ENCODE measurements at places on chromosomes 2 and 18. TPM values are rescaled to one million over a fixed set of nuclear protein-coding genes. Genes with fewer than 3 reads are reported as not detected.

Gene PJVK
- 5.2 TPM for total RNA-seq

Gene HSPE1
- total RNA-seq, result 170 TPM

DNA sequence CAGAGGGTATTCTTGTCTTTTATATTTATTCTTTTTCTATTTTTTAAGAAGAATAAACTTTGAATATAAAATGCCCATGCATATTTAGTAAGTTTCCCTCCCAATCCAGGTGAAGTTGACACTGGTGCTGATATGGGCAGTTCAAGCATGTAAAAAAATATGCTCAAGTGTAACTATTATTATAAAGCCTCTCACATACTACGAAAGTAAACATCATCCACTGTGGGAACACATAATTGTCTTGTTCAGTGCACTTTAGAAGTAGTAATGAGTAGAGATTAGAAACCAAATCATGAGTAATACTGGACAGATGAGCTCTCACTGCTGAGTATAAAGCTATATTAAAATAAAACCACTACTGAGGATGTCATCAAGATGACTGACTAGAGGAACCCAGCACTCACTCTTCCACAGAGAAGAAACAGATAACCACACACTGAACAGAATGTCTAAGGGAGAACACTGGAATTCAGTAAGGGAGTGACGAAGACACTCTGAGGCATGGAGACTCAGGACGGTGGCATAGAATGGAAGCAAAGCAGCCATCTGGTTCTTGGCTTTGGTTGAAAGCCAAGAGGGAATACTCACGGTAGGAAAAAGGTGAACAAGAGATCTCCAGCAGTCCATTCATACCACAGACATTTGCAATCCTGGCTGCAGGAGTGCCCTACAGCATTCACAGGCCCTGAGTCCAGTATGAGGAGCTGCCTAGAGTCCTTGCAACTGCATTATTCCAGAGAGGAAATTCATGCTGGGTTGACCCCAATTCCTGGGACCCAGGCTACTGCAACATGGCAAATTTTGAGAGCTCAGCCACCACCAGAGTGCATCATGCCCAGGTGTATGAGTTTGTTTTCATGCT lies 9.5 kb upstream of the FAM110C start:
- no peak for DNase-seq

DNA sequence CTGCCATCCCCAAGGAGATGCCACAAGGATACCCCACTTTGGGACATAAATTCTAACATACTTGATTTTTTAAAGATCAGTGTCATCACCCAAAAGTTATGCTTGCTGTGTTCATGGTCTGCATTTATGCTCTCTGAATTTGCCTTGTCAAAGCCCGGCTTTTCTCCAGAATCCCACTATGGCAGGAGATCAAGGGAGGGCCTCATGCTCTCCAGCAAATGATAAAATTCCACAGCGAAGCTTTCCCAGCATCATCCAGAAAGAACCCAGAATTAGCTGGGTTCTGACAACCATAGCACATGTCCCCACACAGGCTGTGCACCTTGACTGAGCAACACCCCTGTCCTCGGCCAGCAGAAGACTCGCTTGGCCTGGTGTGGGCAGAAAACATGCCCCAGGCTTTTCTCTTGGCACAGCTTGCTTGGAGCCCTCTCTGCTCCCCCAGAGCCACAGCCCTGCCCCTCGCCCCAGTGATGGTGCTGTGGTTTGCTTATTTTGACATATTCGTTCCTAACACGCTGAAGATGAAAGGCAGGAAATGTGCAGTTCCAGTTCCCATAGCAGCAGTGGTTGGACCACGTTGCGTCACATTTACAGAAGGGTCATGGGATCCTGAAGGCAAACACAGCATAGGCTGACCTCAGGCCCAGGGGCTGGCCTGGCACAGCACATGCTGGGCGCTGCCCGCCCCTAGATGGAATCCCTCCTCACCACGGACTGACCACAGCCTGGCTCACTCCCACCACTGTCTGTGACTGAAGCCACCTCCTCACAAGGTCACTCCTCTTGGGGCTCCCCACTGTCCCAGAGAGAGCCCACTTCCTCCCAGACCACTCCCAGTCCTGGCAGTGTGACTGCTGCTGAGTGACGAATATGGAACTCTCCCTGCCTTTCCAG lies 14.1 kb upstream of the CHRNA1 start:
- no peak for DNase-seq

DNA sequence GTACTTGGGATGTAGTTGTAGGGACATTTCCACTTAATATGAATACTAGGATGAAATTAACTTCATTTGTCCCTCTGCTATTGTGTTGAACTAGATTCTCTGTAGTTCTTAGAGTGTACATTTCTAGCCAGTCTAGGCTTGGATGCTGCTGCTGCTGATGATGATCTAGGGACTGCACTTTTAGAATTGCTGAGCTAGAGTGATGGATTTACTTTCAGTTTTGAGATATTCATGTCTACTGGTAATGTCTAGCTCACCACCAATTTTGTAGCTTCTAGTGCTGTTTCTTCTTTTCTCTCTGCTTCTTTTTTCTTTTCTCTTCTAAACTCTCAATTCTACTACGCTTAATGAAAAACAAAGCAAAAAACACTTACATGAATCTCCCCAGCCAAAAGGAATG lies 49.4 kb downstream of the MRPS9 start:
- DNase-seq, result no peak

DNA sequence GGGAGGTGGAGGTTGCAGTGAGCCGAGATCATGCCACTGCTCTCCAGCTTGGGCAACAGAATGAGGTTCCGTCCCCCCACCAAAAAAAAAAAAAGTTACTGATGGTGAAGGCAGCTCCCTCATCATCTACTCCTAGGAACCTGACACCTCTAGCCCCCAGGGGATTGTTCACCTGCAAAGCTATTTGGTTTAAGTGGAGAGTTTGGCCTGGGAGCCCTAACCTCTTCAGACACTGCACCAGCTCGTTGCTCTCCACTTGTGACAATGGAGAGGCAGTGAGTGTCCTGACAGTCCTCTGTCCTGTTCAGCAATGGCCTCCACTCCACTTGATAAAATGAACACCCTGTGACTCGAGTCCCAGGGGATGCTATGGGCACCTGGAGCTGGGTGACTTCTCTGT lies 43.5 kb downstream of the ATP6V1C2 start:
- no peak for DNase-seq

DNA sequence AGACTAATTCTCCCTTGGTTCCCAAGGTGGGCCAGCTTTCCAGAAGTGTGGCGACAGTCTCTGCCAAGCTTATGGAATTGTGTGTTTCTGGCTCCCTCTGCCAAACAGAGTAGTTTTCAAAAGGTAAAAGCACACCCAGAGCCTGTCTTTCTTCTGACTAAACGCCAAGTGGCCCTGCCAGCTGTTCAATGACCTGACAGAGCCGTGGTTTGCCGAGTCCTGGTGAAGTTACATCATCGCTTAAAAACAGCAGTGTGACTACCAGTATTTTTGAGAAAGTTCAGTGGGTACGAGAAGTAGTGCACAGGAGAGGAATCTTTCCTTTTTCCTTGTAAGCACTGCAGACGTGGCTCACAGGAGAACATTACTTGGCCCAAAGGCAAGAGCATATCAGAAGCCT lies 1.9 kb downstream of the PER2 start:
- peak; percentile 80 for DNase-seq

Gene TACR1
- 1.3 TPM for total RNA-seq

Gene POTEC
- total RNA-seq, result not detected

Gene LRRTM1
- not detected for total RNA-seq

- no peak for DNase-seq
Measured at GRCh38 chr18:21912339-21913239, 172.0 kb downstream of the MIB1 start.

GRCh38 chr2:30048636-30049175 lies 98.1 kb upstream of the YPEL5 start:
- DNase-seq, result no peak

Gene CYTIP
- total RNA-seq, result 16.8 TPM

- peak; percentile 75 for DNase-seq
Measured at GRCh38 chr2:12507295-12507694, 209.4 kb upstream of the TRIB2 start.

- no peak for DNase-seq
Measured at GRCh38 chr2:8885449-8886201, 48.2 kb upstream of the KIDINS220 start.

GRCh38 chr18:11529081-11529480 lies 80.3 kb upstream of the SLC35G4 start:
- no peak for DNase-seq

DNA sequence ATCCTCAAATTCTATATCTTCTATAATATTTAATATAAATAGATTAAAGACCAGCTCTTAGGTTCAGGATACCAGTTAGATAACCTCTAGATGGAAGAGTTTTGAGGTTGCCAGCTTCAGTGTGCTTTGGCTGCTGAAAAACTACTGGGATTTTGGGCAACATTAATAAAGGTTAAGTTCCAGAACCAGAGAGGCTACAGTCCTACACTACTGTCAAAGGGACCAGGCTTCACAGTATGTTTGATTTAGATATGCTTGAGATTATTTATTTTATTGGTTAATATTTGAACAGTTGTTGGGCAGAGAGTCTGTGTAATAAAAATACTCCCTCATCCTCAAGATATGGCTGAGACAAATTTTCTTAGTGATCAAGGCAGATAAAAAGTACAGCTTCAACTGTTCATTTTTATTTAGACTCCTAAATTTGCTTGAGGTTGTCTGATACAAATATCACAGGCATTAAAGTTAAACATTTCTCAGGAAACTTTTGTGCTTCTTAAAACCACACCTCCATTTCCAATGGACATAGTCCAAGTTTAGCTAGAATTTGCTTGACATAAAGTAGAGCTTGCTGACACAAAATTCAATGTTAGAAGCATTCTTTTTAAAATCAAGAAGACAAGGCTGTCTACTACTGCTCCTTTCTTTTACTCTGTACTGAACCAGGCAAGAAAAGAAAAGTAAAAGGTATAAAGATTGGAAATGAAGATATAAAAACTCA lies 19.7 kb upstream of the TMEM17 start:
- no peak for DNase-seq

- no peak for DNase-seq
Measured at GRCh38 chr2:12606472-12607000, 110.2 kb upstream of the TRIB2 start.

DNA sequence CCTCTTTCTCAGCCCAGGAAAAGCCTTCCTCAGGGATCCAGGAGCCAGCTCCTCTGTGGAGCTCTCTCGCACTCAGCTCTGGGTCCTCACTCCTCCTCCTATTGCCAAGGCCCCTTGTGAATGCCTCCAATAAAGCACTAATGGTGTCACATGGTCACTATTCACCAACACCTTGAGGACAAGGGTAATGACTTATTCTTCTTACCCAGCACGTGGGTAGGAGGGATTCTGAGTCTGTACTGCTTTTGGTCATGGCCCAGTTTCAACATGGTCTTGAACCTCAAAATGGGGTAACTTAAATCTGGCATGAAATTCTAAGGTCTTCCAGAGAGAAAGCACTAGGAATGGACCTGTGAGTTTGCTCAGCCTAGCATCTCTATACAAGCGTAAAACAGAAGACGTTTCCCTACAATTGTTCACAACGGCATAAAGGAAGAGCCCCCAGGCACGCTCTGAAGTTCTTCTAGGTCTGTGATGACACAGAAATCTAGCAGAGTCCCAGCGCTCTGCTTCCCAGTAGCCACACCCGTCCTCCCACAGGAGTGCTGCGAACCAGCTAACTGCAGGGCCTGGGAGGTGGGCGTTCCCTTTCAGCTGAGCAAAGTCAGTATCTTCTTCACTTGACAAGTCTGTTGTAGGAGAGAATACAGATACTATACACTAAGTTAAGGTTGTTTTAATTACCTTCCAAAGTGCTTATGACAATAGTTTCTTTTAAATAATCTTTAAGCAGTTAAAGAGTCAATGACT lies 14.6 kb upstream of the KIDINS220 start:
- no peak for DNase-seq

DNA sequence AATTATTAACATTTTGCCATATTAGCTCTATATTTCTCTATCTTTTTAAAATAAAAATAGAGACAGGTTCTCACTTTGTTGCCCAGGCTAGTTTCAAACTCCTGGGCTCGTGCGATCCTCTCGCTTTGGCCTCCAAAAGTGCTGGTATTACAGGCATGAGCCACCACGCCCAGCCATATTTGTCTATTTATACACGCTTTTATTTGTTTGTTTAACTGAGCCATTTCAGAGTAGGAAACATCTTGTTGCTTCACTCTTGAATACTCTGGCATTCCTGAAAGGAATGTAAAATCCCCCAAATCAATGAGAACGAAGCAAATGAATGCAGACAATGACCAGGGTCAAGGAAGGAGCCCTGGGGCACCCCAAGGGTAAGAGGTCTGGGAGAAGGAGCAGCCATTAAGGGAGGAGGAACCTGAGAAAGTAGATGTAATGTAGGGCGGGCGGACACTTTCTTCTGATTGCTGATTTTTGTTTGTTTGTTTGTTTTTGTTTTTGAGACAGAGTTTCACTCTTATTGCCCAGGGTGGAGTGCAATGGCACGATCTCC lies 31.7 kb upstream of the RAB1A start:
- DNase-seq, result no peak

Gene KCNIP3
- total RNA-seq, result 14.4 TPM

DNA sequence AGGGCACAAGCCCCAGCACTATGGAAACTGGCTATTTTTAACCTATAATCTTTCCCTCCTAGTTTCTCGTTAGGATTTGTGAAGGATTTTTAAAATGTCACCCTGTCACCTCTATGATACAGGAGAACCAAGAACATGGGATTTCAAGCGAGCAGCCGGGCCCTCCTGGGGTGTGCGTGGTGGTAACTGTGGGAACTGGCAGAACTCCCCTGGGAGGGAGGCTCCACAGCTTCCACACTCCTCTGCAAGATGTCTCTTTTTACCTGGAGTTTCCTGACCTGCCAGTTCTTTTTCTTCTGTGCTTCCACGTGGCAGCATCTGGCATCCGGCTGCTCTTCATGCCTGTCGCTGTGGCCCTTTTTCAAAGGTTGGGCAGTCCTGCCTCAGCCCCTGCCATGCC lies 386.3 kb upstream of the MYT1L start:
- DNase-seq, result no peak

Gene FTCDNL1
- 5.9 TPM for total RNA-seq

DNA sequence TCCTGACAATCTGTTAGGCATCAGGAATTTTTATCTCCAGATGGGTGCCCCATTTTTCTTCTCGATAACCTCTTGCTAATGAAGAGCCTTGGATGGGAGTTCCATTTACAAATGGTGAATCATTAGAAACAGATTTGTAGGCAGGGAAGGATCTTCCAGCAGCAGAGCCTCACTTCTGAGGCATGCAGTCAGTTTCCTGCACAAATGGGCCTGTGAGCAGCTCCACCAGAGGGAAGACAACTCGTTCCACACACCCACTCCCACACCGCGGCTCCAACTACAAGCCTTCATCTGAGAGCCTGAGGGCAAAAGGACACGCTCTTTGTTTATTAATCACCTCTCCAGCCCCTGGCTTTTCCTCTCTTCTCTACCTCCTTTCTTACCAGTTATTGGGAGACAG lies 108.5 kb downstream of the CTAGE1 start:
- DNase-seq, result no peak

GRCh38 chr2:111135910-111136297 lies 15.2 kb downstream of the BCL2L11 start:
- peak; percentile 24 for DNase-seq

GRCh38 chr2:227657199-227657845 lies 9.3 kb upstream of the SCYGR5 start:
- DNase-seq, result no peak

- no peak for DNase-seq
Measured at GRCh38 chr2:10129490-10129889, 7.0 kb downstream of the RRM2 start.

- DNase-seq, result no peak
Measured at GRCh38 chr2:44155666-44156446, 12.8 kb upstream of the PPM1B start.
